ENCODE measurements at places on chromosomes 7 and 10.

DNA sequence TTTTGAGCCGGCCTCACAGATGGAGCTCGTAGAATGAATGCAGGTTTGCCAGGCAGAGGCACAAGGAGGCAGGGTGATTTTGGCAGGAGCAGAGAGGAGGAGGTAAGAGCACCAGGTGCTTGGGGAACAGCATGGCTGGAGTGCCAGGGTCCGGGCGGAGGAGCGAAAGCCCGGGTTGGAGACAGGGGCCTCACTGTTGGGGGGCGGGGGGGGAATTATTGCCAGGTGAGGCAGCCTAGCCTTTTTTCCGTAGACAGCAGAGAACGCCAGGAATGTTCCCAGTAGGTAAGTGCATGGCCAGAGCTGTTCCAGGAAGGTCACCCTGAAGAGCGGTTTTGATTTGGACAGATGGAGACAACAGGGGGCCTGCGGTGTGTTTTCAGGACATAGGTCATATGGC lies 9.5 kb downstream of the SRRM3 start:
- no peak for DNase-seq

GRCh38 chr10:128885573-128886555 lies 581.2 kb upstream of the MGMT start:
- DNase-seq, result no peak

DNA sequence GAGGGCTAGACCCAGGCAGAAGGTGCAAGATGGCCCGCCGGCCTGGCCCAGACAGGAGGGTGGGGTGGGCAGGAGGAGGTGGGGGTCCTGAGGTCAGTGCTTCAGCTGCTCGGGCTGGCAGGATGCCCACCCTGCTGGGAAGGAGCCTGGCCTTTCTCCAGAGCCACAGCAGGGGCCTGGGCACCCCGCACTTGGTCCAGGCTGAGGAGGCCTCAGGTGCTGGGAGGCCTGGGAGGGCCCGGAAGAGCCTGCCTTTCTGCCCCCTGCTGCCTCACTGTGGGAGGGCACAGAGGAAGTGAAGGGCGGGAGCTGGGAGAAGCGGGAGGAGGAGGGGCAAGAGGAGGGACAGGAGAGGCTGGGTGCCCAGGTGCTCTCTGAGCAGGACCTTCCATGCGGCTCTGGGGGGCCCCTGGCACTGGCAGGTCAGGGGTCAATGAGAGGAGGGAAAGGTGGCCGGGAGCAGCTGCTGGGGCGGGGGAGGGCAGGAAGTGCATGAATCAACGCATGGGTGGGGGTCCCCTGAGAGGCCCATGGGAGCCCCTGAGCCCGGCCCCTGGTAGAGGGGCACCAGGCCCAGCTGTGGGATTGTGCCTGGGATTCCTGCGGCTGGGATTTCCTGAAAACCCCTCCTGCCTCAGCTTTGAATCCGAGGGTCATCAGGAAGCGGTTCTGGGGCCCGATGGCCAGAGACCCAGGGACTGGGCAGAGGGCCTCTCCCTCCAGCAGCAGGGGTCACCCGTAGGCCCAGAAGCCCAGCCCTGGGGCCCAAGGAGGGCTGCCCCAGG lies 49.9 kb downstream of the PWWP2B start:
- no peak for DNase-seq

DNA sequence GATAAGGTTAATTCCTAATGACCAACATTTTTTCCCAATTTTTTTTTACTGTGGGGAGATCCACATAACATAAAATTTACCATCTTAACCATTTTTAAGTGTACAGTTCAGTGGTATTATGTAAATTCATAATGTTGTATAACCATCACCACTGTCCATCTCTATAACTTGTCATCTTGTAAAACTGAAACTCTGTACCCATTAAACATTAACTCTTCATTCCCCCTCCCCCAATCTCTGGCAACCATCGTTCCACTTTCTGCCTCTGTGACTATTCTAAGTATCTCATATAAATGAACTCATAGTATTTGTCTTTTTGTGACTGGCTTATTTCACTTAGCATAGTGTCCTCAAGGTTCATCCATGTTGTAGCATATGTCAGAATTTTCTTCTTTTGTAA lies 46.0 kb upstream of the HPS1 start:
- no peak for DNase-seq

DNA sequence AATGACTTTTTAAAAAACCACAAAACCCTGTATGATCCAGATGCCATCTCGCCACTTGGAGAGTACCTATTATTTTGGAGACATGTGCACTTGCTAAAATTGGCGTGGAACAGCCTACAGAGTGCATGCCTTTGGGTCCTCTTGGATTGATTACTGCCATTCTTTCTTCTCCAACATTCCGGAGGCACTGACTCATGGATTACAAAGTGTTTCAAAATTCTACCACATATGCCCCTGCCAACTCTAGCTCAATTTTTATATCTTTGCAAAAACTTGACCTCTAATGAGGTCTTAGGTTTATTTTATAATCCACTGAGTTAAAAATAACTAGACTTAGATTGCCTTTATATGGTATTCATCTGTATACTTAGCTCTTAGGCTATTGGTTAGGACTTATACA lies 55.8 kb upstream of the KIF5B start:
- no peak for DNase-seq

DNA sequence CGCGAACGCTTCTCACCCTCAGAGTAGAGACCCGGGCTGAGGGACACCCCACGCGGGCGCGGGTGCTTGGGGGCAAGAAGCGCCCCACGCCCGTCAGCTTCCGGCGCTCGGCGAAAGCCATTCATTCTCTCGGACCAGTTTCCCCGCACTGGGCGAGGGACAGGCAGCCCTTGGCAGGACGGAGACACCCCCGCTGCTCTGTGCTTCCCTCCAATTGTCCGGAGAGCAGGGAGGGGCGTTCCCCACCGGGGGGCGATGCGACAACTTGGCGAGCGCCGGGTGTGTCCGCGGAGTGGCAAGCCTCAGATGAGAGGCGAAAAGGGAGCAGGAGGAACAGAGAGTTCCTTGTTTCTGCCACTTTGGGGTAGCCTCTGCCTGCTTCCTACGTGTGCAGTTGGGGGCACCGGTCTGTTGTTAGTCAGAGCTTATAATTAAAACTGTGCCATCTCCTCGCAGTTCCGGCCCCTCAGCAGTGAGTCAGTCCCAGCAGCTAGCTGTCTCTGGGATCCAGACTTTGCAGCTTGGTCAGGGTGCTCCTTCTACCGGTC lies 1.7 kb downstream of the GPR158 start:
- no peak for DNase-seq

DNA sequence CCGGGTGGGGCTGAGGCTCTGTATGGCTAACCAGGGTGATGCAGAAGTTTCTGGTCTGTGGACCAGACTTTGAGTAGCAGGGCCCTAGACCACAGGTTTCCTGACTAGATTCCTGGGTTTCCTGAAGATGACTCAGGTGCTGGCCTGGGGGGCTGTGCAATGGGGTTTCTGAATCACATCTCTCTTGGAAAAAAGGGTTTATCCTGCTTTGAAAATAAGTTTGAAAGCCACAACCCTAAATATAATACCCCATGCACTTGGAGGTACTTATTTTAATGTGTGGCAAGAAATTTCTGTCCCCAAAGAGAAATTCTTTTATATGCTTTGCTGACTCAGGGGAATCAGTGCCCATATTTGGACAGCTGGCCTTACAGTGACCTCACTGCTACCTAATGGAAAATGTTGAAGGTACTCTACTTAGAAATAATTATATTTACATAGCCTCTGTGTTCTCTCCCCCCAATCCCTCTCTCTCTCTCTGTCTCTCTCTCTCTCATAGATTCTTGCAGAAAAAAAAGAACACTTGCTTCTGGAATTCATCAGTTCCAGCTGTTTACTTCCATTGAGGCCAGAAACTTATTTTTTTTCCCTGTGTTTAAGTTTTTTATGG lies 184.4 kb upstream of the LYZL2 start:
- DNase-seq, result no peak

DNA sequence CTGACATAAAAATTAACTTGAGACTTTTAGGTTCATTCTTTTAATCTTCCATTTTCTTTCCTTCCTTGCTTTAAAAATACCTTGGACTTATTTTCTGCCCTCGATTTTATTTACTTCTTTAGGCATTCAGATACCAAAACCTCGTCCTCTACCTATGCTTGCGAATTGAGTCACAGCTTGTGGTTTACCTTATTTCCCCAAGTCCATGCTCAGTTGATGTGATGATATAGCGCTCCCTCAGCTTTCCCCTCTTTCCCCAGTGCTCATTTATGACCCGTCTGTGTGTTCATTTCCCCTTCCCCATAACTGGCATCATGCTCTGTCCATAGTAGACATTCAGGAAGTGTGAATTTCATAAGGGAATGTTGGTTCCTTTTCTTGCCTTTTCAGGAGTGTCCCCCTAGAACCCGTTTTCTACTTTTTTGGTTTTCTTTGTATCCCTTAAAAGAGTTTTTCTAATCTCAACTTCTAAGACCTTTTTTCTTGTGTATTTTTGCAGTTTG lies 19.1 kb upstream of the PRKRIP1 start:
- DNase-seq, result no peak

- no peak for DNase-seq
Measured at GRCh38 chr10:73956476-73957359, 41.2 kb upstream of the VCL start.

DNA sequence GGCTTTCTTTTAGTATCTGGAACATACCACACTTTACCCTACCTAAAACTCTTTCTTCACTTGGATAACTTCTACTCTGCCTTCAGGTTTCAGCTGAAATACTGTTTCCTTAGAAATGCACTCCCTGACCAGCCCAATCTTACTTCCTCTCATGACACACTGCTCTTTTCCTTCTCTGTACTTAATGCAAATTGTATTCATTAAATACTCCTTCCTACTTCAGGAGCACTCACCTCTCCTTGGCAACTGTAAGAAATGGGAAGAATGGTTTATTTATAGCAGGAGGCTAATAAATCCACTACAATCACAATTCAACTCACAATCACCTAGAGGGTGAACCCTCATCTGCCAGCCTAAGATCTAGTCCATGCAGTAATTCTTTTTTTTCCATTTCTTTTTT lies 15.2 kb downstream of the ZCWPW1 start:
- DNase-seq, result no peak

DNA sequence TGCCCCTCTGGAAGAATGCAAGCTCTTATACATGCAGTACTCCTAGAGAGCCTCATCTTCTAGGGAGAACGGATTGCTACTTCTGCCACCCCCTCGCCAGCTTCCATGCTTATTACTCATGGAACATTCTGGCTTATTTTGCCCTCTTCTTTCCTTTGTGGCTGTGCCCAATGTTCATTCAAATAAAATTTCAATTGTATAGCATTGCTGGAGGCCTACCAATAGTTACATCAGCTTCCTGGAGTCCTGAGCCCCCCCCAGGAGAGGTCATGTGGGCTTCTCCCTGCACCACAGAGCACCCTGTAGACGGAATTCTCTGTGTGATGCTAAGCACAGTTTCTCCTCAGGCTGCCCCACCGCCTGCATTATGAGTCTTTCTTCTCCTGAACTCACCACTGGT lies 1094.0 kb downstream of the KCNMA1 start:
- no peak for DNase-seq

Measured in NCI-H187 (cell line).